ENCODE measurements at places on chromosomes 13 and 19.

DNA sequence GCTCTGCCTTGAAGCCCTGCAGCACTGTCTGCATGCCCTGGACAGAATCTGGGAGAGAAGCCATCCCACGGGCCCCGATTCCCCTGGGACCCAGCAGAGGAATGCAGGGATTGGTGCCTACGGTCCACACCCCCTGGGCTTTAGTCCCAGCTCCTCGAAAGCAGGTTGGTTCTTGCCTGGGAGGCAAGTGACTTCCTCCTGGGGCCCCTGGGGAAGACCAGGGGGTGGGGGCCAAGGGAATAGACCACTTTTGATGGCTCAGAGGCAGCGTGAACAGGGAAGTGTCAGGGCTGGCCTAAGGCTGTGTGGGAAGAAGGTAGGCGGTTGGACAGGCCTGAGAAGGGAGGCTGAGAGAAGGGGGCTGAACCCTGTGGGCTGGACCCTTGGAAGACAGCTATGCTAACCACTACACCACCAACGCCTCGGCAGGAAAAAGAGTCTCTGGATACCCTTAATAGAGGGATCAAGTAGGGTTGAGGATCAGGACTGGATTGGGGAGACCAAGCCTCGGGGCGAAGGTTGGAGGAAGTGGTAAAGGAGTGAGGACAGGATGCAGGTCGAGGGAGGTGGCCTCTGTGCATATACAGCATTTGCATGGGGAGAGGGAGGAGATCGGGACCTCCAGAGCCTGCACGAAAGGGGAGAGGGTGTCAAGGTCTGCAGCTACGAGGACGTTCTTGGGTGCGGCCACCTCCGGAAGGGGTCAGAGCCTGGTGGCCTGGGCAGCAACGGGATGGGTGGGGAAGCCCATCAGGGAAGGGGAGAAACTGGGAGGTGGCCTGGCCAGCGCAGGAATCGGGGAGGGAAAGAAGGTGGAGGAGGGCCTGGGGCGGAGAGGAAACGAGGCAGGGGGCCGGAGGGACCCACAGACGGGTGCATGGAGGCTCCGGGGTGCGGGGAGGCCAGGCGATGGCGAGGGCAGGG, 709 bp downstream of the DPP9 start:
- DNase-seq = peak; percentile 37

GRCh38 chr19:32018014-32018413, 327.4 kb upstream of the ZNF507 start:
- peak; percentile 13 for DNase-seq

- DNase-seq = no peak
Observed at GRCh38 chr13:53743906-53744305, 715.3 kb downstream of the OLFM4 start.

DNA sequence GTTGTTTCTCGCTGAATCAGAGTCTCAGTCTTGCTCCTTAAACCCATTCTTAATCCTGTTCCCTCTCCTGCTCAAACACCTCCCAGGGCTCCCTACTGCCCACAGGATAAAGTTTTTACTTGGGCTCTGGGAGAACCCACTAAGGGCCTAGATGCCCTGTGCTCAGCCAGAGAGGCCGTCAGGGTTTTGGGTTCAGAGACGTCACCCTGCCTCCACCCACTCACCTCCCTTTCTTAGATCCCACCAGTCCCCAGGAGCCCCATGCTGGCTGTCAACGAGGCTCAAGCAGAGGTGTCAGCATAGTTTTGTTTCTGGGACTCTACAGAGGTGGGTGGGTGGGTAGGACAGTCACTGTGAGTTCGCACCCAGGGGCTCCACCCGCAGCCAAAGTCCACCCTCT, 15.5 kb upstream of the CYP4F2 start:
- DNase-seq = no peak

- peak; percentile 69 for DNase-seq
Observed at GRCh38 chr19:3580156-3580934, 4.9 kb upstream of the GIPC3 start.

GRCh38 chr13:68257111-68257842, 1027.1 kb upstream of the PCDH9 start:
- DNase-seq = no peak

DNA sequence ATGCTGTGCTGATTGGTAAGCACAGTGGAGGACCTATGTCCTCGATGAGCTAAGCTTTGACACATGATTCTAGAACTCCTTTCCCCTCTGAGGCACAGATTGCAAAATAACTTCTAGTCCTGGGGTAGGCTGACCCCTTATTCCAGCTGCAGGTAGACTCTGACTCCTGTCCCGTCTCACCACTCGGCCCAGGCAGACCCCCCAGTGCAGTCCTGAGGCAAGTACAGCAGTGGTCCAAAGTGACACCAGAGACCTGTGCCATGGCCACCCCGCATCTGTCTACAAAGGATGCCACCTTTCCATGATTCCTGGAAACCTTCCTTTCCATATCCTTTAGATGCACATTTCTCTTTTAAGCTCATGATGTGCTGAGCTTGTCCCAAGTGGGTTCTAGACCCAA, 482.5 kb downstream of the ZNF536 start:
- DNase-seq = no peak

GRCh38 chr19:49554701-49555181, 25.6 kb downstream of the NOSIP start:
- DNase-seq = no peak

- no peak for DNase-seq
Observed at GRCh38 chr13:98171900-98172589, 5.0 kb downstream of the RNF113B start.

DNA sequence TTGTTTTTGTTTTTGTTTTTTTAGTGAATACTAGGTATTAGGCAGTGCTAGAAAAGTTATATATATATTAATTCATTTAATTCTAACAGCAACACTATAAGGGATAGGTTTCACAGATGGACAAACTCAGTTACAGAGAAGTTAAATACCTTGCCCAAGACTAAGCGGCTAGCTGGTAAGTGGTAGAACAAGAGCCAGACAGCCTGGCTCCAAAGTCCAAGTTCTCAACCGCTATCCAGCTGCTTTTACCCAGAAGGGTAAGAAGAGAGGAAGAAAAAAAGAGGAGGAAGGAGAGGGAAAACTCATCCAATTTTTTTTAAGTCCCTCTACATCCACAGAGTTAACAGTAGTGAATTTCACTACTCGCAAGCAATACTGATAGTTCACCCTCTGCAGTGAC, 217.0 kb downstream of the SPRY2 start:
- DNase-seq = no peak

GRCh38 chr13:50762969-50763567, 80.4 kb downstream of the DLEU7 start:
- DNase-seq = peak; percentile 39

GRCh38 chr13:44106266-44107152, 226.8 kb downstream of the LACC1 start:
- DNase-seq = no peak

GRCh38 chr19:4575267-4576015, 16.0 kb upstream of the SEMA6B start:
- no peak for DNase-seq

- DNase-seq = no peak
Observed at GRCh38 chr19:47657719-47658118, 48.8 kb downstream of the BICRA start.

GRCh38 chr13:67086260-67086659, 143.9 kb downstream of the PCDH9 start:
- DNase-seq = no peak

DNA sequence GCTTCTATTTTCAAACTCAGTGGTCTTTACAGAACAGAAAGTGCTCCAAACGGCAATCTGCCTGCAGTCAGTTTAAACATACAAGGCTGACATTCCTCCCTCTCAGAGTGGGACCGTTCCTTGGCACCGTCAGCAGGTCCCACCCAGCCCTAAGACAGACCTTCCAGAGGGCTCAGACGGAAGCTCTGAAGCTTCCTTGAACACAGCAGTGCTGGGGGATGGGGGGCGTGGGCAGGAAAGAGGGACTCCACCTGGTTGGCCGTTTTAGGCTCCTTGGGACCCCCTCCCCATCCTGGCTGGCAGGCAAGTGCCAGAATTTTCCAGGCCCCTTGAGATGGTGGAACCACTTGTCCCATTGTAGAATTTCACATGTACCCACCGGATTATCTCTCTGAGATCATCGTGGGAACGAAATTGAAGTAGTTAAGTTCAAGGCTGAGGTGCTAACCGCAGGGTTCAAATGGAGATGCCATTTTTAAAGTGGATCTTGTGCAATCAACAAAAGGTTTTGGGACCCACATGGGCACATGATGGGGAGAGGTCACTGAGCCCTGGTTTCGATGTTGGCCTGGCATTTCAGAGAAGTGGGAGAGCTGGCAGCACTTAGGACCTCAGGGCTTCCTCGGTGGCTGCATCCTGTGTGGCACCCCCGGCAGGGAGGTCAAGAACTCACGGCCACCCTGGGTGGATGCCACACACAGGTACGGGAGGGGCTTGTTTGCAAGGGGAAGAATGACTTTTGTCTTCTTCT, 46.2 kb downstream of the KLF2 start:
- no peak for DNase-seq

DNA sequence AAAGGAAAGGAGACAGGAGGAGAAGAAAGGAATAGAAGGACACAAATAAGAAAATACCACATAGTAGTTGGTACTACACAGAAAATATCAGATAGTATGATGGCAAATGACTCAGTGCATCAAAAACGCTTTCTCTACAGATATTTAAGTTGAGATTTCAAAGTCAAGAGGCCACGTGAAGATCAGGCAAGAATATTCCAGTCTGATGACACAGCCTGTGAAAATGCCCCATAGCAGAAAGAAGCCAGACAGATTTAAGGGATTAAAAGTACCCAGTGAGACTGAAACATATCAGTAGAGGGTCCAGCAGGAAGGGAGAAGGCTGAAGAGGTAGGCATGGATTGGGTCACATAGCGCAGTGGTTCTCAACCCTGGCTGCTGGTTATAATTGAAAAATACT, 113.7 kb downstream of the VWA8 start:
- DNase-seq = no peak

DNA sequence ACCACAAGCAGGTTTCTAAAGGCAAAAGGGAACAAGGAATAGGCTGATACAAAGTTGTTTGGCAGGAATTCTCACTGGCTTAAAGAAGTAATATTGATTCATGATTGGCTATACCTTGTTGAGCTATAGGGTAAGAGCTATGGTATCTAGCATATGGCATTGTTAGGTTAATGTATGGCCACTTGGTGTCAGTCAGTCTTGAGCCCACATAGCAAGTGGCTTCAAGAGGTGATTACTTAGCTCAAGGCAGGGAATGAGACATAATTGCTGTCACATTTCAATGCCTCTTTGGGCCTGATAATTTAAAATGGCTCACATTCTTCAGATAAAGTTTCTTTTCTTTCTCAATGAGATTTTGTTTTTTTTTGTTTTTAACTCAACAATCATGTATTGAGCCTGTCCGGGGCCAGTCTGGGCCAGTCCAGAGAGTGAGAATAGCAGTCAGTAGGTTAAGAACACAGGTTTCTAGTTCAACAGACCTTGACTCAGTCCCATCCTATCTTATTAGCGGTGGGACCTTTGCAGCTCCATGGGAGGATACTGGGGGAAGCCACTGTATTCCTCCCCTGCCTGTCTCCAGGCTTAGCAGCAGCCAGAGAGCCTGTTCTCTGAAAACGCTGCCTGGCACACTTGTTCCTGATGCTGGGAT, 45.8 kb upstream of the RCBTB2 start:
- DNase-seq = no peak
